Astrocyte of the cerebellum (primary cell): ENCODE measurements at places on chromosomes 13 and 19.
A peak's percentile ranks its signal among the peaks of the same experiment; 100 is the strongest.

GRCh38 chr13:107351305-107351704, 783.4 kb upstream of the ARGLU1 start:
- DNase-seq = no peak

DNA sequence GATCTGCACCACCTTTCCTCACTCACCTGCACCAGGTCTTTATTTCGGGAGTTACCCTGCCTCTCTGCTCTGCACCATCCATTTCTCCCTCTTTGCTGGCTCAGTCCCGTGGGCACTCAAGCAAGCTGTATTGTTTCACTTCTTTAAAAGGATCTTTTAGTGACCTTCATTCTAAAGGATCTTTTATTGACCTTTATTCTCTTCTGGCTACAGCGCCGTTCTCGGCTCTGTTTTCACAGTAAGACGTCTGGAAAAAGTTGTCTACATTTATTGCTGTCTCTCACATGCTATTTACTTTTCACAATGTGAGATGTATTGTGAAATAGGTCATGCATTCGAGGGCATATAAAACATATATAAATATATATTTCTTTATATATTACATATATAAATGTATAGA, 35.6 kb upstream of the ARGLU1 start:
- DNase-seq = no peak

DNA sequence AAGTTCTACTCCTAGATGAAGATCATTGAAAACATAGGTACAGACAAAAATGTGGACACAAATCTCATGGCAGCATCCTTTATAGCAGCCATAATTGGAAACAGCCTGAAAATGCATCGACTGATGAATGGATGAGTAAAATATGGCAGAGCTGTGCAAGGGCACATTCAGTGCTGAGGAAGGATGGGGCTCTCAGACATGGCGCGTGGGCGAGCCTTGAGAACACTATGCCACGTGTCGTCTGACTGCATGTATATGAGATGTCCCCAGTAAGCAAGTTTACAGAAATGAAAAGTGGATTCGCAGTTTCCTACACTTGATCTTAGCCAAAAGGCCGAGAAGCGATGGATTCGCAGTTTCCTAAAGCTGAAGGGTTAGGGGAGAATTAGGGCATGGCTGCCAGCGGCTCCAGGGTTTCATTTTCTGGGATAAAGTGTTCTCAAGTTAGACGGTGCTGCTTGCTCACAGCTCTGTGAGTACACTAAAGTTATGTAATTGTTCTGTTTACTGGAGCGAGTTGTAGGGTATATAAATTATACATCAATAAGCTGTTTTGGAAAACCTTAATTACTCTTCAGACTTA, 78.0 kb downstream of the RAB20 start:
- DNase-seq = no peak

- no peak for DNase-seq
Observed at GRCh38 chr13:49625392-49626079, 2.8 kb upstream of the ARL11 start.

GRCh38 chr19:21084343-21084742, 2.3 kb downstream of the ZNF714 start:
- no peak for DNase-seq

DNA sequence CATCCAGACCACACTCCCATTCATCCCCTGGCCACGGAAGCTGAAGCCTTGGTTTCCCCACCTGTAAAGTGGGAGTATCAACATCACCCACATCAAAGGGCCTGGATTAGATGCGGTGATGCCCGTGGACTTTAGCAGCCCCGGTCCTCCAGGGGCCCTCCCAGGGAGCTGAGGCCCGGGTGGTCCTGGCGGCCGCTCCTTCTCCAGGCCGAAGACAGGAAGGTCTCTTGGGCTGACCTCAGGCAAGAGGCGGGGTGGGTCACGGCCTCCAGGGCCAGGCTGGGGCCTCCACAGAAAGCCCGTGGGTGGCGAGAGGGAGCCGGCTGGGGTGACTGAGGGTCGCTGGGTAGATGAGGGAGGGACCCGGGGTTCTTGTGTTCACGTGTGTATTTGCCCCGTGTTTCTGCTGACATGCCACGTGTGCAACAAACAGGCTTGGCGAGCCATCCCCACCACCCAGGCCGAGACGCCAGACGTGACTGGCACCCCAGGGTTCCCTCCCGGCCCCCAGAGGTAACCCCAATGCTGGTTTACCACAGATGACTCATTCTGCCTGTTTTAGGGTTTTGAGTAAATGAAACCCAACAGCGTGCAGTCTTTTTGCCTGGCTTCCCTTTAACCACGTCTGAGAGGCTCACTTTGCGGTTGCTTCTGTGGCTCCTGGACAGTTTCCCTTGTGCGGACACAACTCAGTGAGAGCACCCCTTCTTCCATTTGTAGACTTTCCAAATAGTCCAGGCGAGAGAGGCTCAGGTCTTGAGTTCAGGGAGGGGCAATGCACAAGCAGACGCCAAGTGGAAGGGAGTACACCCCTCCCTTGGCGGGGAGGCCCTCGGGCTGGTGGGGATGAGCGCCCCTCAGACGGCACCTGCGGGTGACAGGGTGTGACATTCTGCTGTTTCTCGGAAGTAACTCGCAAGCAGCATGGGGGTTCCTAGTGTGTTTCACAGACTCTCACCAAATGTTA, 42.9 kb downstream of the C13orf46 start:
- peak; percentile 49 for DNase-seq

GRCh38 chr13:41054212-41054877, 7.0 kb upstream of the WBP4 start:
- DNase-seq = peak; percentile 38

GRCh38 chr19:40599331-40599901, 1.8 kb upstream of the LTBP4 start:
- DNase-seq = no peak

DNA sequence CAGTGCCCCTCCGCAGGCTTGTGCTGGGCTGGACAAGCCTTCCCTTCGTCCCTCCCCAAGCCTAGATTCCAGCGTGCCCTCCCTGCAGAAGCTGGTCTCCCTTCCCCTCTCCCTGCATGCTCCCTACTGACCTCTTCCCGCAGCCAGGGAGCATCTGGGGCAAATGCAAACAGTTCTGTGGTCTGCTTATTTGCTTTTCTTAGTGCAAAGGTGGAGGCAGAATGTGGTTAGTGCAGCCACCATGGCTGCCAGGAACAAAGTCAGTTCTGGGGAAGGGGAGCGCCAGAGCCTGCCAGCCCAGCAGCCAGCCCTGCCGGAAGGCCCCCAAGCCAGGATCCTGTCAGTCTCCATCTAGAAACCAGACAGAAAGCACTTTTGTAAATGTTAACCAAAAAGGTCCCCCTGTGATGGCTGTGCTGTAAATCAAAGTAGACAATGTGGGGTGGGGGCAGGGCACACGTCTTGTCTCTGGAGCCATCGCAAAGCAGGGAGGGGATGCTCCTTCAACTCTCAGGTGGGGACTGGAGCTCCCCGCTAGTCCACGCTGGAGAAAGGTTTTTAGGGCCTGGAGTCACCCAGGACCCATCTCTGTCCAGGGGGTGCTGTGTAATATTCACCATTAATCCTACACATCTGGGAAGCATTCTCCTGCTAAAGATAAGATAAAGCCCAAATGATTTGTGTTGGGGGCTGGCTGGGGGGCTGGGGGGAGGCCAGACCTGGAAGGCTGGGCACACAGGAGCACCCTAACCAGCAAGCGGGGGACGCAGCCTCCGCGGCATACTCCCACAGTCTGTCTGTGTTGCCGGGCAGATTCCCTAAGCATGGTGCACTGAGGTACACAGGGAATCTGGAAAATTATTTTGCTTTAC, 30.9 kb downstream of the SERP2 start:
- no peak for DNase-seq

DNA sequence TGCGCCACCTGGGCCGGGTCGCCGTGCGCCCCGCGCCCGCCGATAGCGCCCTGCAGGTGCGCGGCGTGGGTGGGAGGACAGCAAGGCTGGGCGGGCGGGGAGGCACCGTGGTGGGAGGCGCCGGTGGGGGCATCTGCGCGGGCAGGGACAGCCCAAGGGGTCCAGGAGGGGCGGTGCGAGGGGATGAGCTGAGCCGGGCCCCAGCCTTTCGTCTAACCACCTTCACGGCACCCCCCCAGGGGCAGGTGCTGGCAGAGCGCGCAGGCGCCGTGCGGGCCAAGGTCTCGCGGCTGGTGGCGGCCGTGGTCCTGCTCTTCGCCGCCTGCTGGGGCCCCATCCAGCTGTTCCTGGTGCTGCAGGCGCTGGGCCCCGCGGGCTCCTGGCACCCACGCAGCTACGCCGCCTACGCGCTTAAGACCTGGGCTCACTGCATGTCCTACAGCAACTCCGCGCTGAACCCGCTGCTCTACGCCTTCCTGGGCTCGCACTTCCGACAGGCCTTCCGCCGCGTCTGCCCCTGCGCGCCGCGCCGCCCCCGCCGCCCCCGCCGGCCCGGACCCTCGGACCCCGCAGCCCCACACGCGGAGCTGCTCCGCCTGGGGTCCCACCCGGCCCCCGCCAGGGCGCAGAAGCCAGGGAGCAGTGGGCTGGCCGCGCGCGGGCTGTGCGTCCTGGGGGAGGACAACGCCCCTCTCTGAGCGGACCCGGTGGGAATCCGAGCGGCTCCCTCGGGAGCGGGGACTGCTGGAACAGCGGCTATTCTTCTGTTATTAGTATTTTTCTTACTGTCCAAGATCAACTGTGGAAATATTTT, 3.1 kb downstream of the KISS1R start:
- DNase-seq = no peak

DNA sequence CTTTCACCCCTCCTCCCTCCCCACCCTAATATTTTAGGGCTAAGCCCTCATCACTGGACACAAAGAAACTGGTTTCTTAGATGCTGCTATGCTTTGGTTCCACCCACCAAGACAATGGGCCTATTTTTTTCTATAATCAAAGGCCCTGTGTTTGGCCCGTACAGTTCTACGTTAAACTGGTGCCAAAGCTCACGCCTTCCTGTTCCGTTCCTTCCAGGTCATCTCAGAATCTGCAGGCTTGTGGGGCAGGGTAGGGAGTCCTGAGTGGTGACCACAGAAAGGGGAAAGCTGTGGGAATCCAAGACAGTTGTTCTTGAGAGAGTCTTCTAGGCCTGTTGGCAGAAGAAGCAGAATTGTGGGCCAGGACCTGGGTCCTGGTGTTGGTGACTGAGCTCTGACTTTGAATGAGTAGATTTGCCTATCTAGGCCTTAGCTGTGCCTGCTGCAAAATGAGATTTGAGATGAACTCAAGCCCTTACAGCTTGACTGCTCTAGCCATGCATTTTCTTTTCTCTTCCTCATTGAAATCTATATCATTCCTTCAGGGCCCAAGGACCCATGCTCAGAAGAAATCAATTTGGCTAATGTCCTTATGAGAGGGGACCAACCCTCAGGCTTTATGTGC, 19.1 kb upstream of the CXCL17 start:
- no peak for DNase-seq

GRCh38 chr13:20991741-20992520, 69.5 kb downstream of the LATS2 start:
- no peak for DNase-seq

GRCh38 chr13:113566227-113566561, 18.4 kb upstream of the TFDP1 start:
- DNase-seq = no peak

DNA sequence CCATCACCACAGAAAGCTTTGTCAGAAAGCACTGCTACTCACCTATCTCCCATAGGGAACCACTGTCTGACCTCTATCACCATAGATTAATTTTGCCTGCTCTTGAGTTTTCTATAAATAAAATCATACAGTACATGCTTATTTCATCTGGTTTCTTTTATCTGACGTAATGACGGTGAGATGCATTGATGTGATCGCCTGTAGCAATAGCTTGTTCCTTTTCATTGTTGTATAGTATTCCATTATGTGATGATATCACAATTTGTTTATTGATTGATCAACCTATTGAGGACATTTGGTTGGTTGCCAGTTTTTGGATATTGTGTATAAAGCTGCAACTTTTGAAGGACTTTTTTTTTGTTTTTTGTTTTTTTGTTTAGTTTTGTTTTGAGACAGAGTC, 51.9 kb upstream of the ADGRE1 start:
- no peak for DNase-seq

DNA sequence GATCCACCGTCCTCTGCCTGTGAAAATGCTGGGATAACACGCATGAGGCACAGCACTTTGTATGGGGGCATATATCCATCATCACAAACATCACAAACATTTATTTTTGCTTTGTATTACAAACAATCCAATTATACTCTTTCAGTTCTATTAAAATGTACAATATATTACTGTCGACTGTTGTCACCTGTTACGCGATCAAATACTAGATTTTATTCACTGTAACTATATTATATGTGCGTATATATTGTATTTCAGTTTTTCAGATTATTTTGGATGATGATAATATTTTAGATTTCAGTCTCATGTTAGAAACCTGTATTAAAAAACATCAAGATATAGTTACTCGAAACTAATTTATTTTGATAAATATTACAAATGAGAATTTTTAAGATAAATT, 998.3 kb downstream of the EFNB2 start:
- DNase-seq = no peak

- DNase-seq = no peak
Observed at GRCh38 chr13:103250071-103250470, 183.9 kb upstream of the SLC10A2 start.
